ENCODE measurements at places on chromosomes 5 and 9. TPM values are rescaled to one million over a fixed set of nuclear protein-coding genes. Genes with fewer than 3 reads are reported as not detected.

GRCh38 chr5:176846335-176847140, 36.2 kb downstream of the UNC5A start:
- DNase-seq, result no peak

DNA sequence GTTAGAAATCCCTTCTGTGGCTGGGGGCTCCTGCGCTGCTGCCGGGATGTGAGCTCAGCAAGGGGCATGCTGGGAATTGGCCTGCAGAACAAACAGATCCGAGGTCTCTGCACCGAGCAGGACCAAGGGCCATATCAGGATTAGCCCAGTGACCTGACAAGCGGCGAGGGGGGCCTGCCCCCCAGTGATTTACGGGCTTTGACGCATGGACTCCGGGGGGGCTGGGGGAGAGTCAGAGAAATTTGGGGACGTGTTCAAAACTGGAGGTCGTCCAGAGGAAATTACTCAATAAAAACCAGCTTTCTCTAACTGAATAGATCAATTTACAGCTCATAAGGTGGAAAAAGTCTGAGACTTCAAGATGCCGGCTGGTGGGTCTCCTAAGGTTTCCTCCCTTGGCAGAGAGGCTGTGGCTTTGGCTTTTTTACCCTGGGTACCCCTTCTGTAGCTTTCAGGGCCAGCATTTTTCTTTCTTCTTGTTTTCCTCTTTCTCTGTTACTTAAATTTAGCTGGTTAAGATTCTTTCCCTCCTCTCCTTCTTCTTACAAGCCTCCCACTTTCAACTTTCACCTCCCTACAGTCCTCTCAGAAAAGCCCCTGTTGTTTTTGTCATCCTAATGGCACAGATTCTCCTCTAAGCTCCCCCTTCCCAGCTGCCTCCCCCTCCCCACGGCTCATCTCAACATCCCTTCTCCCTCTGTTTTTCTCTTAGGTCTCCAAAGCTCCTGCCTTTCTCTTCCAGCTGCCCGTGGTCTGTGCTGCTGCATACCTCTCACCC, 551.0 kb downstream of the CCDC171 start:
- DNase-seq, result no peak

DNA sequence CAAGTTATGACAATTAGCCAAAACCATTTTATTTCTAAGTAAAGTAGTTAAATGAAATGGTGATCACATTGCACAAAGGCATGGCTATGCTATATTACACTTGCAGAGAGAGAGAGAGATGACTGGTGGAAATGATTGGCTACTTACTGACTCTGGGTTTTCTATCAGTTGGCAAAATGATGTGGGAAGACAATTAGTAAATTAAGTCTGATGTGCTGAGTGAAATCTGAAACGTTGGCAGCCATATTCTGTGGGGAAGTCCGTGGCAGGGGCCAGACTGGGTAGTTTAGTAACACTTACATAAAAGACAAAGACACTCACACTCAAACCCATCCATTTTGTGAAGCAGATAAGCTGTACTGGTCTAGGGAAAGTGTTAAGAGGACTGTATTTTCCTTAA, 61.6 kb downstream of the ANXA1 start:
- no peak for DNase-seq

Gene CCDC187
- not detected for total RNA-seq

Gene LIX1
- total RNA-seq, result not detected

Gene LCN9
- total RNA-seq, result not detected

Gene ASS1
- 110 TPM for total RNA-seq

Gene PIP5KL1
- 0.20 TPM for total RNA-seq

Measured in right atrium auricular region (tissue), 2 donors.